ENCODE measurements at places on chromosomes 4 and X. TPM values are rescaled to one million over a fixed set of nuclear protein-coding genes. Genes with fewer than 3 reads are reported as not detected.

SMPX gene
- total RNA-seq, result not detected

AADAT gene
- 2.8 TPM for total RNA-seq

TBX22 gene
- not detected for total RNA-seq

CENPVL1 gene
- not detected for total RNA-seq

CT45A5 gene
- not detected for total RNA-seq

GLRB gene
- total RNA-seq, result 16.7 TPM

P2RY4 gene
- total RNA-seq, result 0.13 TPM

TMEM47 gene
- total RNA-seq, result 135 TPM

C4orf50 gene
- not detected for total RNA-seq

TCEAL3 gene
- total RNA-seq, result 16.3 TPM

ASMT gene
- 0.07 TPM for total RNA-seq

SSX4 gene
- not detected for total RNA-seq

FRAS1 gene
- 37.8 TPM for total RNA-seq

SMARCA1 gene
- 70.9 TPM for total RNA-seq

TBC1D9 gene
- 45.7 TPM for total RNA-seq

CITED1 gene
- total RNA-seq, result not detected

SH3D19 gene
- 20.3 TPM for total RNA-seq

AMER1 gene
- total RNA-seq, result 2.6 TPM

BMPR1B gene
- total RNA-seq, result 0.53 TPM

PRDM5 gene
- 8.2 TPM for total RNA-seq

PLXNA3 gene
- 58.3 TPM for total RNA-seq

CENPVL2 gene
- total RNA-seq, result not detected

MAOB gene
- total RNA-seq, result 4.2 TPM

XKRX gene
- 0.07 TPM for total RNA-seq

GPR143 gene
- not detected for total RNA-seq

PARM1 gene
- total RNA-seq, result 3.0 TPM

PCDH19 gene
- 0.07 TPM for total RNA-seq

TMSB15C gene
- 1.3 TPM for total RNA-seq

XAGE2 gene
- total RNA-seq, result not detected

ABLIM2 gene
- total RNA-seq, result 2.7 TPM

KIF4A gene
- 2.2 TPM for total RNA-seq

CAPN6 gene
- total RNA-seq, result 0.07 TPM

RNF128 gene
- 6.7 TPM for total RNA-seq

PIM2 gene
- 4.7 TPM for total RNA-seq

CSAG2 gene
- total RNA-seq, result not detected

ADH1A gene
- total RNA-seq, result not detected

SLC38A5 gene
- 106 TPM for total RNA-seq

PAGE1 gene
- total RNA-seq, result not detected

TSPAN7 gene
- total RNA-seq, result 0.39 TPM

SPANXA2 gene
- total RNA-seq, result not detected

BTC gene
- total RNA-seq, result 0.30 TPM

PUDP gene
- total RNA-seq, result 5.9 TPM
